Right atrium auricular region (tissue), 2 donors: ENCODE measurements at places on chromosomes 3 and 15.

- H3K27ac ChIP-seq = no peak overlapping the region
- no peak for DNase-seq
- no peaks in the 10 kb centered on the region for H3K27me3 ChIP-seq
- no peaks in the 10 kb centered on the region for H3K4me1 ChIP-seq
These were observed 137.0 kb upstream of the CRBN start for GRCh38 chr3:3316521-3316920.

- H3K4me3 ChIP-seq = no peak overlapping the region
- no peaks in the 10 kb centered on the region for H3K36me3 ChIP-seq
- H3K27me3 ChIP-seq = no peaks in the 10 kb centered on the region
- DNase-seq = peak; percentile 75
- no peaks in the 10 kb centered on the region for H3K4me1 ChIP-seq
These were observed 70.5 kb upstream of the ATP10A start for GRCh38 chr15:25933456-25934158.

DNA sequence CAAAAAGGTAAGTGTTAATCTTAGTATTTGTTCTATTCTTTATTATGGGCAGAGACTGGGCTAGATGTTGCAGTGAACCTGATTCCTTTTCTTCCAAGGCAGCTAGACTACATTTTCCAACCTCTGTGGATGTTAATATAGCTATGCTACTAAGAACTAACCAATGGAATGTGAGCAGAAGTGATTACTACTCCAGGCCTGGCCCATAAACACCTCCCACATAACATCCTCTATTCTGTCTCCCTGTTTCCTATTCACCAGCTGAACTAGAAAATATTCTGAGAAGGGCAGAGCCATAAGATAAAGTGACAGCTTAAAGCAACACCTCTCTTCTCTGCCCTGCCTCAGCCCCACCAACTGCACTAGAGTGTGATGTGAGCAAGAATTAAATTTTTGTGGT, 29.4 kb downstream of the CD200R1L start:
- no peaks in the 10 kb centered on the region for H3K4me1 ChIP-seq
- H3K27ac ChIP-seq = no peak overlapping the region
- DNase-seq = no peak
- no peak overlapping the region for H3K4me3 ChIP-seq

DNA sequence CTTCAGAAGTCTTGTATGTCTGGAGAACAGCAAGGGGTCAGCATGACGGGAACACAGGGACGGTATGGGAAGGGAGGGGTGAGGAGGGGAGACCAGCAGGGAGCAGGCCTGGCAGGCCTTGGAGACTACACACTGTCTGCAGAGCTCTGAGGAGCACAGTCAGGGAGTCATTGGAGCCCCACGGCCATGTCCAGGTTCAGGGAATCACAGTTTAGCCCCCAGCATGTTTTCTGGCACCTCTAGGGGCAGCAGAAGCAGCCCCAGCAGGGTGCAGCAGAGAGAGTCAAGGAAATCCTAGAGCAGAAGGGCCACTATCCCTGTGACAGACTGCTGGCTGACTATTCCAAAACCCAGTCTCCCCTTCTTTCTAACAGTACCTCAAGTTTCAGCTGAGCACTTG, 3.2 kb downstream of the LAMP3 start:
- H3K36me3 ChIP-seq = no peaks in the 10 kb centered on the region
- H3K27me3 ChIP-seq = peaks cover 7% of the 10 kb centered on the region
- H3K27ac ChIP-seq = no peak overlapping the region
- H3K4me3 ChIP-seq = no peak overlapping the region
- DNase-seq = no peak

- no peak overlapping the region for H3K27ac ChIP-seq
- DNase-seq = no peak
- H3K36me3 ChIP-seq = no peaks in the 10 kb centered on the region
- peaks cover 13% of the 10 kb centered on the region for H3K4me1 ChIP-seq
These were observed 61.9 kb upstream of the PHLDB2 start for GRCh38 chr3:111797171-111797615.

DNA sequence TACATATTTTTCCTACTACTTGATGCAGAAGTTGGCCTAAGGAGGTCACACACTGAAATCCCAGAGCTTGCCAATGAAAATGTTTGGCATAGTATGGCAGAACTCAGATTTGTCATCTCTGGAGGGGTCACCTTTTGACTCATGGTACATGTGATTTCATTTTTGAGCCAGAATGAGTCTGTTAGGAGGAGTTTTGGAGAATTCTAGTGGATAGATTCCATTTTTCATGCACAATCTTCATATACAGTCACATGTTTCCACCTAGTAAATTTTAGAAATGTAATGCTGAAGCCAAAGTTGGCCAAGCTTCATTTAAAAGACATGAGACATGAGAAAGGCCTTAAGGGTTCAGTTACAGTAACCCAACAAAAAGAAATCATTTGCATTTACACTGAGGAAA, 97.8 kb upstream of the IGSF10 start:
- no peaks in the 10 kb centered on the region for H3K4me1 ChIP-seq
- no peak overlapping the region for H3K4me3 ChIP-seq
- DNase-seq = no peak
- H3K36me3 ChIP-seq = no peaks in the 10 kb centered on the region
- H3K27ac ChIP-seq = no peak overlapping the region
- no peaks in the 10 kb centered on the region for H3K27me3 ChIP-seq

DNA sequence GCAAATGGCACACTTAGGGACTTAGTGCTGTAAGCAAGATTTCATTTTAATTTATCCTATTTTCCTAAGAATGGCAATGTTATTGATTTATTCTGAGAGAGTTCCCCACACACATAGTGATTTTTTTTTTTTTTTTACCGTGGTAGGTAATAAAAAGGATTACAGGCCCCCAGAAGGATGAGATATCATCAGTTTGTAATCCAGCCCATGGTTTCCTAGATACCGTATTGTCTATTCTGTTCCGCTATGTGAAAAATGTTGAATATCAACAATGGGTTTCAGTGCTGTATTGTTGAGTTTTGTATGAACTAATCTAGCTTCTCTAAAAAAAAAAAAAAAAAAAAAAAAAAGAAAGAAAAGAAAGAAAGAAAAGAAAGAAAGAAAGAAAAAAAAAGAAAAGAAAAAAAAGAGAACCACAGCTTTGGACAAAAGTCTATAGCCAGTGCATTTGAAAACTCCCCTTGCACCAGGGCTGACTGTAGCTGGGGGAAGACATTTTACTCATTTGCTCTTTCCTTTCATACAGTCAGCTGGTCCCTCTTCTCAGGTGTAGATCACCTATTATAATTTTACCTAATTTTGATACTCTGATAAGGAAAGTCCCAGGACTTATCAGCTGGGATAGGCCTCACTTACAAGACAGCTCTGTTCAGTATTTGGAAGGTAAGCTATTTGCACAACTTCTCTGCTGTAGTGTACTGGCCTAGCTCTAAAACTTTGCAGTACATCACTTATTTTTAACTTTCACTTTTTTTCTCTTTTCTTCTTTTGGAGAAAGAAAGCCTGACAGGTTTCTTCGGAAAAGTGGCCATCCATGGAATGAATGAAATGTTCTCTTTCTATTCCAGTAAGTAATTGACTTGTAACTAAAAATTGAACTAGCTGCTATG, 101.4 kb upstream of the SOX2 start:
- no peak overlapping the region for H3K4me3 ChIP-seq
- H3K27ac ChIP-seq = no peak overlapping the region
- no peaks in the 10 kb centered on the region for H3K4me1 ChIP-seq
- H3K36me3 ChIP-seq = no peaks in the 10 kb centered on the region
- H3K27me3 ChIP-seq = no peaks in the 10 kb centered on the region

GRCh38 chr15:60720493-60721256, 241.7 kb upstream of the ICE2 start:
- H3K4me3 ChIP-seq = no peak overlapping the region
- no peak for DNase-seq
- peaks cover 4% of the 10 kb centered on the region for H3K4me1 ChIP-seq
- H3K27ac ChIP-seq = no peak overlapping the region
- H3K36me3 ChIP-seq = no peaks in the 10 kb centered on the region

GRCh38 chr3:192915304-192915703, 2.4 kb downstream of the MB21D2 start:
- H3K4me3 ChIP-seq = no peak overlapping the region
- DNase-seq = no peak
- H3K4me1 ChIP-seq = peaks cover 17% of the 10 kb centered on the region
- no peak overlapping the region for H3K27ac ChIP-seq
- H3K27me3 ChIP-seq = no peaks in the 10 kb centered on the region

DNA sequence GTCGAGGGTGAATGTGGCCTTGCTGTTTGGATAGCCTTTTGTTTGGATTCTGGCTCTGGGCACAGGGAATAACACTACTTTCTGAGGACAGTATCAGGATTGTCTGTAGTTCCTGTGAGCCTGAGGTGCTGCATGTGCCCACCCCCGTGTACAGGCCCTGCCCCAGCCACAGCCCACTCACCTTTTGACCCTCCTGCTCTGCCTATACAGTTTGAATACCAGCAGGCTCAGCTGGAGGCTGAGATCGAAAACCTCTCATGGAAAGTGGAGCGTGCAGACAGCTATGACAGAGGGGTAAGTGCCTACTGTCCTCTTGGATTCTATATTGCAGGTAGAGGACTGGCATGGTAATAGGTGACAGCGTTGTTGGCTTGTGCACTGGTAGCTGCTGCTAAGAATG, 7.4 kb upstream of the P4HTM start:
- no peak for DNase-seq
- no peaks in the 10 kb centered on the region for H3K27me3 ChIP-seq
- no peak overlapping the region for H3K4me3 ChIP-seq
- H3K4me1 ChIP-seq = no peaks in the 10 kb centered on the region
- H3K36me3 ChIP-seq = peaks cover 81% of the 10 kb centered on the region

- no peaks in the 10 kb centered on the region for H3K36me3 ChIP-seq
- H3K27me3 ChIP-seq = no peaks in the 10 kb centered on the region
- no peak for DNase-seq
- no peak overlapping the region for H3K27ac ChIP-seq
- H3K4me3 ChIP-seq = no peak overlapping the region
These were observed 492.6 kb downstream of the GABRG3 start for GRCh38 chr15:27463525-27464088.

- no peaks in the 10 kb centered on the region for H3K4me1 ChIP-seq
- no peak overlapping the region for H3K27ac ChIP-seq
- DNase-seq = no peak
- no peak overlapping the region for H3K4me3 ChIP-seq
- no peaks in the 10 kb centered on the region for H3K36me3 ChIP-seq
These were observed 25.5 kb upstream of the PIK3R4 start for GRCh38 chr3:130772129-130772528.
